ENCODE measurements at places on chromosomes 16 and 17.

GRCh38 chr16:10078541-10078949 is 103.7 kb downstream of the GRIN2A start:
- no peak for DNase-seq

GRCh38 chr16:1468426-1468810 is 6.4 kb downstream of the CLCN7 start:
- DNase-seq: no peak

DNA sequence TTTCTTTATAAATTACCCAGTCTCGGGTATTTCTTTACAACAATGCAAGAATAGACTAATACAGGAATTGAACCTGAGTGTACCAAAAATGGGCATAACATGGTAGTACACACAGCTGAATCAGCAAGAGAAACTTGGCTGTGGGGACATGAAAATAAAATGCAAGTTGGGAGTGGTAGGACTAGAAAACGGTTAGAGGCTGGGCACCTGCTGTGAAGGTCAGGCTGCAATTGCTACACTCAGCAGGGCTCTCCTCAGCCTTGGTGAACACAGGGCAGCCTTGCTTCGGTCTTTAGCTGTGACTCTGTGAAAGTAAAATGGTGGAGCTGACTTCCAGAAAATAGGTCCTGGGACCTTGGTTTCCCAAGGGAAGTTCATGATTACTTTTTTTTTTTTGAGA is 45.6 kb downstream of the CNGB1 start:
- DNase-seq: no peak

DNA sequence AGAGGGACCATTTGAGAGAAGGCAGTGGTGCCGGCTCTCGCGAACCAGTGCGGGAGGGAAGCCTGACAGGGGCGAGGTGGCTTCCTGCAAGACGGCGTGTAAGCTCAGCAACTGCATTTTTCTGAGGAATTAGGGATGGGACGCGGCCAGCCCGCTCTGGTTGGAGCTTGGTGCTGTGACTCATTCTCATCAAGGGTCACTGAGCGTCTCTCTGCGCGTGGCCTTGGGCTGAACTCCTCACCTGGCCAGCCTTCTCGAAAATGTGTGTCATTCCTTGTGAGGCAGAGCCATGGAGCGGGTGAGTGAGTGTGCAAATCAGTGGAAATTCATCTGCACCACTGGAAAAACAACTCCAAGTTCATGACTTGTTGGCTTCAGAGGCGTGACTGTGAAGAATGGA is 52.8 kb downstream of the NTN1 start:
- no peak for DNase-seq

DNA sequence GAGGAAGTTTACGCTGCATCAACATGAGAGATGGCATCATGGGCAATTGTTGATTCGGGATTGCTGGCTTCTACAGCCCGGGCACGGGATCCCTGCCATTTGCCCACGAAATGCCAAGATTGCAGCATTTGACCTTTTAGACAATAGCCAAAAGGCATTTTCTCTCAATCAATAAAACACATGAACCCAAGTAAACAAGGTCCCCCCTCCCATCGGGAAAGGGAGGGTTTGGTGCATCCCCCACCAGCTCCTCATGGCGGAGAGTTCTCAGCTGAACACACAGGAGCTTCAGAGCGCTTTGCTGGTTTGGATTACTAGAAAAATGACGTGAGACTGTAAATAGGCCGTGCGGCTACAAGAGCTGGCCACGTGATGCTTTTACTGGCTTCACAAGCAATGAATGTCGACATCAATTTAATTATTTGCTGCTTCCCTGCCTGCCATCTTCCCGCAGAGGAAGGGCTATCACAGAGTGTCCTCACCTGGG is 147.6 kb downstream of the C16orf95 start:
- DNase-seq: no peak

GRCh38 chr16:87848676-87849345 is 20.5 kb downstream of the SLC7A5 start:
- no peak for DNase-seq

DNA sequence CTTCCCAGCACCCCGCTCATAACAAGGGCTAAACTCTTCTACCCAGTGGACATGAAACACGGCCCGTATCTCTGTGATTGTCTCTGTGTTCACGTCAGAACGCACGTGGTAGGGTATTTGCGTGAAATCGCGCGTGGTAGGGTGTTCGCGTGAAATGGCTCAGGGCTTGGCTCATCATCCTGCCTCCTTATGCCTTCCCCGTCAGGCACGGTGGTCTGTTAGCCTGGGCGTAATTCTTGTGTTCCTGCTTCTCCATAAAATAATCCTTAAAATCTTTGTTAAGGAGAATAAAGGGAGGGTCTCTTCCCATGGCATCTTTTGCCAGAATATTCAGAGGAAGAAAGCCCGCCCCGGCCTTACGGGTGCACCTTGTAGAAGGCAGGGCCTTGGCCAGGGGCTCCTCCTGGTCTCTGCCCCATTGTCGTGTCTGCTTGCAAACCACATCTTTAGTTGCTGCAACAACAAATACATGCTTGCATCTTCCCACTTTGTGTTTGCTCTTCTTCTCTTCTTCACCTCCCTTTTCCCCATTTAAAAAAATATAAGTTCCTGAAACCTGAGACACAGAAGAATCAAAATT is 116.7 kb upstream of the CHMP6 start:
- no peak for DNase-seq

DNA sequence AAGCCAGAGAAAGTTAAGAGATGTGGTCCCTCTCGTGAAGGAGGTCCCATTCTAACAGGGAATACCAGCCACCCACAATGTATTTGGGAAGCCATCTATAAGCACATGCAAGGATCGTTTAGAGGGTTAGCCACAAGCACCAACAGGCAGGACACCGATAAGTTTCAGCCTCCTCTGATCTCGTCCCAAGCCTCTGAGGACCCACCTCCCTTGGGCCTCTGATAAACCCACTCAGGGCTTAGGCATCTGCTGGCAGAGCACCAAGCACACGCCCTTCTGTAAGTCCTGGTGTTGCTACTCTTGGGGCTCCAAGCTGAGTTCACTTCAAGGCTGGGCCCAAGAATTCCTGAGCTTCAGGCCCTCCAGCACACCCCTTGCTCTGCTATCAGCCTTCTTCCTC is 5.4 kb upstream of the PNPO start:
- DNase-seq: no peak

GRCh38 chr16:56332464-56333079 is 92.8 kb downstream of the AMFR start:
- DNase-seq: no peak

DNA sequence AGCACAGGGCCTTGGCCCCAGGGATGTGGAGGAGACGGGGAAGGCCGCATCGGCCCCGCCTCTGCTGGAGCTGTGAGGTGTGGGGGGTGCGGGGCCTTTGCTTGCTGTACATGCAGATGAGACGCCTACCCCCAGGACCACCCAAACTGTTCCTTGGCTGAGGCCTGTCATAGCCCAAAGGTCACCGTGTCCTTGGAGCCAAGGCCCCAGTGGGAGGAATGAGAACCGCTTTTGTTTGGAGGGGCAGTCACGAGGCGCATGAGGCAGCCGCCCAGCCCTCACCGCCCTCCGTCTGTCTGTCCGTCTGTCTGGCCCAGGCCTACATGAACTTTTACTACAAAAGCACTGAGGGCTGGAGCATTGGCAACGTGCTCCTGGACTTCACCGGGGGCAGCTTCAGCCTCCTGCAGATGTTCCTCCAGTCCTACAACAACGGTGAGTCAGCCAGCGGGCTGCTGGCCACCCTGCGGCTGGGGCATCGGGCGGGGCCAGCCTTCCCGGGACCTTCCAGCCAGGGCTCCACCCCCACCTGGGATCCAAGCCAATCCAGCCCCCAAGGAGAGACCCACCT is 8.8 kb downstream of the TAX1BP3 start:
- DNase-seq: no peak

DNA sequence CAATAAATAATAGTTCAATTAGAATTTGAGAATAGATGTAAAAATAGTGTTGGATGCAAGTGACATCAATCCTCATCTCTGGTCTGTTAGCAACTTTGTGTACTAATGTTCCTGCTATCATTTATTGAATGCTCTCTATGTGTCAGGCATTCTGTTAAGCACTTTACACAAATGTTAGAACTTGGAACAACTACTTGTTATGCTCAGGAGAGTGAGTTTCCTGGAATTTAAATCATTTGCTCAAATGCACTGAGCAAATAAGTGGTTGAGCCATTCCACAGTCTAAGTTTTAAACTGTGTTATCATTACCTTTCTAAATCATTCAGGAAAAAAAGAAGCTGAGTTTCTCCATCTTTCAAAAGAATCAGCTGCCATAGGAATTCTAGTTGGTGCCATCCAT is 1327.3 kb upstream of the GOT2 start:
- no peak for DNase-seq

- DNase-seq: no peak
These were observed 2.0 kb downstream of the SIAH1 start for GRCh38 chr16:48383009-48383876.

DNA sequence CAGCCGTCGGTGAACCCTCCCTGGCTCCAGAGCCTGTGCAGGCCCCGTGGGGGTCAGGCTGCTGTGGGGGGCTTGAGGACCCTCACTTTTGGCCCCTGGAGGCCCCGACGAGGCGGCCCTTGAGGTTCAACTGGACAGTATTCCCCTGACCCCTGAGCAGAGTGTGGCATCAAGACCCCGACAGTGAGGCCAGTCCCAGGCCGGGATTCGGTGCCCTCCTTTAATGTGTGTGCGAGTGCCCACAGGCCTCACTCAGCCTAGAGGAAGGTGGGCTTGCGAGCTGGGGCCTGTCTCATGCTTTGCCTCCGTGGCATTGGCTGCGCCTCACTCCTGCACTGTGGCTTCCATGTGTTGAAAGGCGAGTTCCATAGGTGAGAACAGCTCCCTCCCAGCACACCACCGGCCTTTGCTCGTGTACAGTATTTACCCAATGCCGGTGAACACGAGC is 94.5 kb downstream of the METRNL start:
- no peak for DNase-seq

DNA sequence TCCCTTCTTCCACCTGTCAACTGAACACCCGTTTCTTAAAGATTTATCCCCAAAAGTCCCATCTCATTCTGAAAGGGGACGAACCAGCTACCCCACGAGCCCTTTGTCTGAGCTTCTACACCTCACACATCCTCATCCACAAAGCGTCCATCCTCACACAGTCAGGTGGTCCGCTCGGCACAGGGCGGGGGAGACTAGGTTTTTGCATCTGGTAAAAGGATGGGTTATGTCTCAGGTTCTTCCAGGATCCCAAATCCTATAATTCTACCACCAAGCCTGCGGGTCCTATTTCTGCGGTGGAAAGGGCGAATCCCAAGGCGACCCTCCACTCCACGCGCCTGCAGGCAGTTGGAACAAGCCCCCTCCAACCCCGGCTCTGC is 458 bp downstream of the GFOD2 start:
- no peak for DNase-seq

DNA sequence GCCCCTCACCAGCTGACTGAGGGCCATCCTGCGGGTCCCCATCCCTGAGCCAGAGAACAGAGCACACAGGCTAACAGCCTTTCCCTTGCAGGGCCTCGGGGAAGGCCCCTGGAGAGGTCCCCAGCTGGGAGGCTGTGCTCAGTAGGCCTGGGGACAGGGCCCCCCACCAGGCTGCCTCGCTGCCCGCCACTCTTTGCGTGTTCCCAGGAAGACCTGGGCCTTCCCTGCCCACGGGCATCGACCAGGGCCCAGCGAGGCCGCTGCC is 785 bp downstream of the HID1 start:
- DNase-seq: no peak

DNA sequence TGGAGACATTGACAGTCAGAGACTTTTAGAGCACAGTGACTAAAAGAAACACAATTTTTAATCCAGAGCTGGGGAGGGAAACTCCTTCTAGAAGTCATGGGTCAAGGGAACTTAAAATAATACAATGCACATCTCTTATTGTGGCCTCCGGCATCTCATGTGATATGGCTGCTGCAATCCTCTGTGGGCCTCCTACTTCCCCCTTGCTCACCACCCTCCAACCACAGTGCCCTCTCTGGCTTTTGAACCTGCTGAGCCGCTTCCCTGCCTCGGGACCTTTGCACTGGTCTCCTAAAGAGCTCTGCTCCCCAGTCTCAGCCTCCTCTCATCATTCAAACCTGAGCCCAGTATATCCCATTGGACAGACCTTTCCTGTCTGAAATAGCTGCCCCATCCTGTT is 47.6 kb downstream of the HS3ST2 start:
- no peak for DNase-seq

DNA sequence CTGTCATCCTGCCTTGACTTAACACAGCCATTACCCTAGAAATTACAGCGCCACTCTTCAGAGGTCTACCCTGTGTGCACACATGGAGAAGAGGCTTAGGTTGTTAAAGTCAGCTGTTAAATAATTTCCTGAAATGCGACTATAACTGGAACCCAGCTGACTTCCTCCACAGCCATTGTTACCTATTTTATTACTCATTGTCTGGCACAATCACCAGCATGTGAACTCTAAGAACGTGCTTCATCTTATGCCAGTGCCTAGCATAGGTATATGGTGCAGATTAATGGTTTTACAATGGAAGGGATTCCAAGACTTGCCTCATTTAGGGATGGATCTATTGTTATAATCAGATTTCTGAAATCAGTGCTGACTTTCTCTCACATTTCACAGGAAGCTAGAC is 11.9 kb downstream of the RDM1 start:
- DNase-seq: no peak

- no peak for DNase-seq
These were observed 21.9 kb downstream of the SGSH start for GRCh38 chr17:80198144-80198661.

GRCh38 chr16:50761267-50761666 is 19.4 kb downstream of the CYLD start:
- no peak for DNase-seq

DNA sequence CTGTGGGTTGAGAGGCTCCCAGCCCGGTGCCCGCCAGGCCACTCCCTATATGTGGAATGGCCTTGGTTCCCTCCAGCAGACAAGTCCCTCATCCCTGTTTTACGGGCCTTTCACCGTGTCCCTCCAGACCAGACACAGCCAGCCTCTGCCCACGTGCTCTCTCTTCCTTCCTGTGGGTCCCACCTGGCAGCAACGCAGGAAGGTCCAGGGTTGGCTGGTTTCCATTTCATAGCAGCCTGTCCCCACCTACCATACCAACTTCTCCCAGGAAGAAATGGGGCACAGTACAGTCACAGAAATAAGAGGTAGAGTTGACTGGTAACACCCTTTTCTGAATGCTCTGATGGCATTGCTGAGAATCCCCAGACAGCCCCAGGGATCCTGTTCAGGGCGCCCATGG is 34.9 kb downstream of the PLD6 start:
- no peak for DNase-seq

DNA sequence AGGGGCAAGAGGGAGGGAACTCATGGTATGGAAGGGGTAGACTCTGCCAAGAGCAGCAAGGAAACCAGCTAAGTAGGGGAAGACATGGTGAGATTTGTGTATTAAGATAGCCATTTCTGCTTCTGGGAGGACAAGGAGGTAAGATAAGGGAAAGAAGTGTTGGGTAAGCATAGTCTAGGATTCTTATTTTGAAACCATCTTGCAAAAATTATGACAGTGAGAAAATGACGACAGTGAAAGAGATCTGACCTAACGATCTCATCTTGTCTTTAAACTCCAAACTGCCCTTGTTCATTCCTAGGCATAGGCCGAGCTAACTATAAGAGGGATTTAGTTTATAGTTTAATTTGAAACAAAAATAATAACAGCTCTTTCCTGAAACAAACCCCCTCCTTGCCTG is 5.6 kb upstream of the RBL2 start:
- DNase-seq: no peak

Measured in effector memory CD4-positive, alpha-beta T cell (primary cell).